ENCODE measurements at places on chromosomes 7 and 10.

- no peak for DNase-seq
Measured at GRCh38 chr10:46245381-46245900, 41.4 kb upstream of the ANTXRL start.

GRCh38 chr7:154676422-154677073 is 326.4 kb downstream of the PAXIP1 start:
- DNase-seq: no peak

DNA sequence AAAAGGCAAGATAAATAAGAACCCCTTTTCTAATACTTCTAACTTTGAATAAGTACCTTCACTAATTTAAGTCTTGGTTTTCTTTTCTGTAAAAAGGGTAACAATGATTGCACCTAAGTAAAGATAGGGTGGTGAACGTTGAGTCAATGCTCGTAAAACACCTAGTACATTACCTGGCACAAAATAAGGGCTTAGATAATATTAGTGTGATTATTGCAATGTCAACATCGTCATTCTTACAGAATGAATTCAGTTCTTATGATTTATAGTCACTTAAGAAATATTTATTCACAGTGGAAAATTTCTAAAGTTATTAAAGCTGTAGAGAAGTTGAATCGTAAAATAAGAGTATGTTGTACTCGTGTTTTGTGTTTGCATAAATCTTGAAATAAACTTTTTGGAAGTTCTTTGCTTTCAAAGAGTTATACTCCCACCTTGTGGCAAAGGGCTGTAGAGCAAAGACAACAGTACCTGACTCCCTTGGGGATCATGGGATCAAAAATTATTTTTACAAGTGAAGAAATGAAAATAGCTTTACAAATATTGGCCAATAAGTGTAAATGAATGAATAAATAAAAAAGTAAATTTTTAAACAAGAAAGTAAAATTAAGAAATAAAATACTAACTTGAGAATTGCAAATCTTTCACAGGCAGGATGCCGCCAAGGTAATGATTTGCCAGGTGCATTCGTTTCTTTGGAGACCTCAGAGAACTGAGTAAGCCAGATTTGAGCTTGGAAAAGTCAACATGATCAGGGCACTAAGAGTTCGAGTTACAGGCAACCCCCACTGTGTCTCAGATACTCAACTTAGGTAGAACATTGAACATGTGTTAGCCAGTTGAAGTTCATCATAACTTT is 285.8 kb upstream of the CACNA2D1 start:
- DNase-seq: no peak

DNA sequence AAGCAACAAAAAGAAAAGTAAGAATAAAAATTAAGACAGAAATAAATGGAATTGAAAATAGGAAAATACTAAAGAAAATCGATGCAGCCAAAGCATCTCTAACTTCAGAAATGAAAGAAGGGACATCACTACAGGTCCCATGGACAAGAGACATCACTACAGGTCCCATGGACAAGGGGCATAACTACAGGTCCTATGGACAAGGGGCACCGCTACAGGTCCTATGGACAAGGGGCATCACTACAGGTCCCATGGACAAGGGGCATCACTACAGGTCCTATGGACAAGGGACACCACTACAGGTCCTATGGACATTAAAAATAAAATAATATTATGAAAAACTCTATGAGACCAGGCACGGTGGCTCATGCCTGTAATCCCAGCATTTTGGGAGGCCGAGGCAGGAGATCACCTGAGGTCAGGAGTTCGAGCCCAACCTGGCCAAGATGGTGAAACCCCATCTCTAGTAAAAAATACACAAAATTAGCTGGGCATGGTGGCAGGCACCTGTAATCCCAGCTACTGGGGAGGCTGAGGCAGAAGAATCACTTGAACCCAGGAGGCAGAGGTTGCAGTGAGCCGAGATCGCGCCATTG is 101.0 kb upstream of the DNAAF5 start:
- DNase-seq: no peak

DNA sequence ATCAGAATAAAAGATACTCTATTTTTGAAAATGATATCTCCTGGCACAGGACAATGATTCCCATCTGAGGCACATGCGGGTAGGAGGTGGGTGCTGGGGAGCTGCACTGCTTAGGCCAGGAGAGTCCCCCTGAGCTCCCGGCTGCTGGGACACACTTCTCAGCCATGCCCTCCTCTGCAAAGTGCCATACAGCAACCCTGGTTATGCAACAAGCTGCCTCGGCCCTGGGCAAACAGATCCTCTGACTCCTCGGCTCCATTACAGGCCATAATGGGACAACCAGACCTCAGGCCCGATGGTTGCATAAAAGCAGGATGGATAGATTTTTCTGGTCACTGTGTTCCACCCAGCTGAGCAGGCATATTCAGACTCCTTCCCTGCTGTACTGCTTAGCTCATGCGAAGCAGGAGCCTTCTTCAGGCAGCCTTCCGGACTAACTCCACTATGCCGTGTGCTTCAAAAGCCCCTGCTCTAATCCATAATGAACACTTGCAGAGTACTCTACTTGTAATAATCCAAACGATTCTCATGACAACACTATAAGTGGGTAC is 6.5 kb upstream of the LEP start:
- no peak for DNase-seq

DNA sequence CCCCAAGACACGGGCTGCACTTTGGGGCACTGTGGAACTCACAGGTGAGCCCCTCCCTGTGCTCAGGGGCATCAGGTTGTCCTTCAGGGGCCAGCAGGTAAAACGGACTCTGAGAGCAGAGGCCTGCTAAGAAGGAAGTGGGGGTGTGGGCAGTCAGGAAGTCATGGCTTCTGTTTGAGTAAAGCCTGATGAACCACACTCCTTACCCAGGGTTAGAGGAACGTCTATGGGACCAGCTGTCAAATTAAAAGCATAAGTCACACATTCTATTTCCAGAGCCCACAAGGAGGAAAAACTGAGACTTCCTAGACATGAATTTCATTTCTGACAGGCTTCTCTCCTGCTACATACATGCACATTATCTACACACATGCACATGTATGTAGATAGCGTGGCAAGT is 616.4 kb downstream of the SDK1 start:
- DNase-seq: no peak

- DNase-seq: no peak
Measured at GRCh38 chr10:50552771-50553535, 70.8 kb downstream of the SGMS1 start.

- DNase-seq: no peak
Measured at GRCh38 chr7:15862781-15863165, 176.3 kb upstream of the MEOX2 start.

GRCh38 chr10:30980951-30981616 is 50.6 kb downstream of the ZNF438 start:
- no peak for DNase-seq

DNA sequence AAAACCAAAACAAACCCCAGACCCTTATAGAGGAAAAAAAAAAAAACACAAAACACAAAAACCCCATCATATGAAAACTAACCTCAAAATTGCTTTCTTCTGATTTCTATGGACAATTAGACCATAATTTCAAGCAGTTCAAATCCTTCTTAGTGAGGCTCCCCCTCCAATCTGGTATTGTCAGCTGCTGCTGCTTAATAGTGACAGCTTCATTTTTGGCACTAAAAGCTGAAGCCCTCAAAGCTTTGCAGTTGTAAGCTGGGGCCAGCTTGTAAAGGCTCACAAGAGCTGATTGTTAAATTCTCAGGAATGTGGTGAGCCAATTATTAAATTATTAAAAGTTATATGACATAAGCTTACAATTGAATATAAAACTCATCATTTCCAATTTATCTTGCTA is 21.9 kb downstream of the ATXN7L1 start:
- DNase-seq: no peak

GRCh38 chr10:117804470-117805011 is 242.2 kb downstream of the RAB11FIP2 start:
- DNase-seq: no peak

GRCh38 chr7:40009301-40009700 is 59.2 kb downstream of the CDK13 start:
- no peak for DNase-seq

DNA sequence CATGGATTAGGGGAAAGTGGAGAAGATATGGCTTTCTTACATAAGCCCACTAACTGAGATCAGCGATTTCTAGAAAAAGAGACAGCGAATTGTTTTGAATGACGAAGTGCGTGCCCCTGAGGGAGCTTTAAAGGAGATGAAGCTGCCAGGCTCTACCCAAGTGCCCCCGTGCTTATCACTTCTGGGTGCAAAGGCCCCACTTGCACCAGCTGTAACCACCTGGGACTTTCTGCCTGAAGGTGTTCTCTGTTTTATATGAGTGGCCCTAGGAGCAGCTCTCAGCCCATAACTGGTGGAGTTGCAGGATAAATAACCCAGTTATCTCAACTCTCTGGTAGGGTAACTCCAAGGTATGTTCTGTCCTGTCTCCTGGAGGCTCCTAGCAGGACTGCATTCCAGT is 20.4 kb upstream of the CARD11 start:
- no peak for DNase-seq

DNA sequence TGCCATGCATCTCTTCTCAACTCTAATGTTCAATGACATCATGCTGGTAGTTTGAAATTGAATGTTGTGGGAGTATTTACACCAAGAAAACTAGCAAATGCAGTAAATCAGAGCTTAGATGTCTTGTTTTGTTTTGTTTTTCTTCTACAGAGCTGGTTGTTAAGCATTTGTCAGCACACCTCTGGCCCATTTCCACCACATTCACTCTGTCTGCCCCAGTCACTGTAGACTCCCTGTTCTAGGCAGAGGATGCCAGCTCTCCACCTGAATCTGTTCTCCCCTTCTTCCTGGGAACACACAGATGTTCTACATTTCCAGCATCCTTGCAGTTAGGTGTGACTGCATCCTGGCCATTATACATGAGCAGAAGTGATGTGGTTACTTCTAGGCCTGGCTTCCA is 4.1 kb upstream of the ARHGAP22 start:
- DNase-seq: no peak

GRCh38 chr7:158052381-158053060 is 535.1 kb downstream of the PTPRN2 start:
- no peak for DNase-seq

DNA sequence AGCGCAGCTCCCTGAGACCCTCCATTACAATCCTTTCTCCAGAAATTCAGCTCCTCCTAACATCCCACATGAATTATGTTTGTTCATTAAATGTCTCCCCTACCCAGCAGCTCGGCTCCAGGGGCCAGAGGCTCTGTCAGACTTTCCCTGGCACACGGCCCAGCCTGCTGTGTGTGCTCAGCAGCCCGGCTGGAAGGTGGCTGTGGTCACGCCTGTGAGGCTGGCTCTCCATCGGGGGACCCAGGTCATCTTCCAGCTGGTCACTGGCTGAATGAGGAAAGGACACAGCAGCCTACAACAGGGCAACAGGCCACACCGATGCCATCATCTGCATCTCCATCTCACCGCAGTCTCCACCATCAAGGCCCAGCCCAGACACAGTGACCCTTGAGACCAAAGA is 219.8 kb downstream of the MAD1L1 start:
- DNase-seq: no peak

- DNase-seq: no peak
Measured at GRCh38 chr10:54908019-54908418, 107.0 kb upstream of the PCDH15 start.

DNA sequence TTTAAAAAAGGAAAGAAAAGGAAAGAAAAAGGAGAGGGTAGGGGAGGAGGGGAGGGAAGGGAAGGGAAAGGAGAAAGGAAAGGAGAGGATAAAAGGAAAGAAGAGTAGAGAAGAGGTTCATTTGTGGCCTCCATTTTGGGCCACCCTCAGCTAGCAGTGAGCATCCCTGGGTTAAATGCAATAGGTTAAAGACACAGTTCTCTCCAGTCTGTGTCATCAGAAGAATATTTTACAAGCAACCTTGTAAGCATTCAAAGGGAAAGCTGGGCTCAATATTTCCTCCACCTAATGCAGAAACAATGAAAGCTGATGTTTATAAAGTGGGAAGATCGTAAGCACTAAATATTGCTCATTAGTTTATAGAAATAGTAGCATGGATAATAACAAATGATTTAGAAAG is 219.1 kb upstream of the PITRM1 start:
- DNase-seq: no peak

DNA sequence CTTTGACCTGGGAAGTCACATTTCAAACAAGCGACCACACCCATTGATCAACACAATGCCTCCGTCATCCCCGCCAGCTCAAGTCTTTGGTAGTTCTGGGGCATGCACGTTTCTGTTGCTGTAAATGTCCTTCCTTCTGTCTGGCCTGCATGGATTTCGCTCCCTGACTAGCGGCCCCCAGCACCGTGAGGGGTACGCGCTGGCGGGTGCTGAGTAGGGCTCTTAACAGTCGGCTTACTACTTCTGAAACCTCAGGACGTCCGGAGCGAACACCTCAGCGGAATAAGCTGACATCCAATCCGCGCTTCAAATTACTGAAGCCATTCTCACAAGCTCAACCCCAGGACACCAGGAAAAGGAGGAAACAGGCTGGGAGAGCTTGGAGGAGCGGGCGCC is 505 bp downstream of the NUDCD3 start:
- peak; percentile 57 for DNase-seq
